ENCODE measurements at places on chromosomes 3 and 15.

GRCh38 chr3:13571831-13572750 lies 23.2 kb downstream of the FBLN2 start:
- DNase-seq, result no peak

- DNase-seq, result no peak
These were observed 5.3 kb upstream of the TTLL13 start for GRCh38 chr15:90243943-90244639.

- DNase-seq, result no peak
These were observed 72.7 kb upstream of the ABI3BP start for GRCh38 chr3:101065962-101066361.

DNA sequence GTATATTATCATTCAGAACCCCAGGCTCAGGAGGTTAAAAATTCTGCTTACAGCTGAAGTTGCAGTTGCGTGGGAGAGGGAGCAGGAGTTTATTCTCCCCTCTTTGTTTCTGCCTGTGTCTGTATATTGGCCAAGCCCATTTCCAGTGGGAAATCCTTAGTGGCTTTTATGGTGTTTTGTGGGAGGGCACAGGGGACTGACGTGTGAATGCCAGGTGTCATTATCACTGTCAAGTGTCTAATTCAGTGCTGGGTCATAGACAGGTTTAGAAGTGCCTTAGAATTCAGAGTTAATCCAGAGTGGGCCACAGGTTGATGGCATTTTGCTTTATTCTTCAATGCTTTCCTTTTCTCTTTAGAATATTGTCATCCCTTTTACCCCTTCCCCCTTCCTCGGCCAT lies 33.4 kb downstream of the SLCO3A1 start:
- no peak for DNase-seq

DNA sequence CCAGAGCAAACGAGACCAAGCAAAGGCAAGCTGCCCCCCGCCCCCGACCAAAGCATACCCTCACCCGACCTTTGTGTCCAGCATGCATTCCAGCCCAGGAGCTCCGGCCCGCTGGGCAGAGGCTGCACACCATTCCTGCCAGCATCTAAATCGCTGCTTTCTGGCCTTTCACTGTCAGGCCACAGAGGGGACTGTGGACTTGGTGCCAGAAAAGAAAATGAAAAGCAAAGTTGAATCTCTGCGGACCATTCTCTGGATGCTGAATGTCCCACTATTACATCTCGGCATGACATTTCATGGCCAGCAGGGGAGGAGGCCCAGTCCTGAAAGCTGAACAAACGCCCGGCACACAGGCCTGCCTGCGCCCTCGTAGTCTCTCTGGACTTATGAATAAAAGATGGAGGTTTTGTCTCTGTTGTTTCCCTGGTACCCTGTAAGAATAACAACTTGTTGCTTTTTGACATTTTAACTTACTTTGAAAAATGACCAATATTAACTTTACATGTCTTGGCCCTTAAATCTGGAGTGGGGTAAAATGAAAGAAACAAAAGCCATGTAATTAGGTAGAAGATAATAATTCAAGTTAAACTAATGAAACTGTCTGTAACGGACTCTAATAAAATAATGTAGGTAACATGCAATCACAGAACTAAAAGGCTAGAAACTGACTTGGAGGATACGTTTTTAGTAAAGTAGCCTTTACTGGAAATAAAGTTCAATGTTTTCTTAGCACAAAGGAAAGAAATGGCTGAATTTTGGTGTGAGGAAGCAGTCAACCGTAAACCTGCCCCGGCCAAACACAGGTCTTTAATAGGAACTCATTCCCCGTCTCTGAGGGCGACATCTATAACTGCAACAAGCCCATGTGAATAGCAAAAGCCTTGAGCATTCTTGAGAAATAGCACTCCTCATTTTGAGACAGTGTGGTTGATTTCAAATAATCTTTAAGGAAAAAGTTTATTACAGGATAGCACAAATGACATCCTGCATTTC lies 12.7 kb downstream of the IL17RD start:
- no peak for DNase-seq

DNA sequence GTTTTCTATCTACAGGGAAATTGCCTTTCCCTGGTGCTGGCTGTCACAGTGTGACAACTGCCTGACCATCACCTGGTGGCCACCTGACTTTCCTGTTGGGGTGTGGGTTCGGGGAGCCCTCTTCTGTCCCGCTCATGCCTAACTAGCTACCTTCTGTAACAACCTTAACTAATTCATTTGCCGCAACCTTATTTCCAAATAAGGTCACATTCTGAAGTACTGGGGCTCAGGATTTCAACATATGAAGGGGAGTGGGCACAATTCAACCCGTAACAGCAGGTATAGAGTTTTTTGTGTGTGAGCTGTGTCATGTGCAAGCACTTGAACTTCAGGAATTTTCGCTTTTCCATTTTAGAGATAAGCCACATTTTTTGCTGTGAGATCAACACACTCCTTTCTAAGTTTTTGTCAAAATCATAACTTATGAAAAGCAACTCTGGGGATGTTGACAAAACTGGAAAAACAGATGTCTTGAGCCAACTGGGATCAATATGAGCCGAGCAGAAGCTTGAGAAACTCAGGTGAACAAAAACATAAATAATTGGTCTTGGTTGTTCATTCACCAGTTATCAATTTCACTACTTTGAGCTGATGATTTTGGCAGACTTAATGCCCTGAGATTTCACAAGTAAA lies 242.0 kb upstream of the RGMA start:
- no peak for DNase-seq

- no peak for DNase-seq
These were observed 62.4 kb upstream of the TNIK start for GRCh38 chr3:171522651-171523050.

DNA sequence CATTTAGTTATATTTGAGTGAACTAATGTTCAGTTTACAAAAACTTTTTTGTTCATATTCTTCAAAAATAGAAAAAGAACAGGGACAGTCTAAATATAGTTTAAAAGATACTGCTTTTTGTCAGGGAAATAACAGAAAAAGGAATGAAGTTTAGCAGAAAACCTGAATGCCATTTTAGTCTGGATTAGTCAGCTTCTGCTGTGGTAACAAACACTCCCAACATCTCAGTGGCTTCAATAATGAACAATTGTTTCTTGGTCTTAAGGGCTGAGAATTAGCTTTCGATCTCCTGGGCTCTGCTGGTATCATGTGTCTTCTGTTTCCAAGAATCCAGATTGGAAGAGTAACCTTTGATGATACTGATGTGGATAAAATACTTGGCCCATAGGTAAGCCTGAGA lies 12.4 kb upstream of the USP13 start:
- no peak for DNase-seq

GRCh38 chr3:149604125-149604875 lies 53.5 kb downstream of the WWTR1 start:
- DNase-seq, result peak; percentile 0

- no peak for DNase-seq
These were observed 36.3 kb upstream of the DCLK3 start for GRCh38 chr3:36800533-36801116.

All from DMS53 (cell line).